ENCODE measurements at places on chromosomes 7 and 10.

DNA sequence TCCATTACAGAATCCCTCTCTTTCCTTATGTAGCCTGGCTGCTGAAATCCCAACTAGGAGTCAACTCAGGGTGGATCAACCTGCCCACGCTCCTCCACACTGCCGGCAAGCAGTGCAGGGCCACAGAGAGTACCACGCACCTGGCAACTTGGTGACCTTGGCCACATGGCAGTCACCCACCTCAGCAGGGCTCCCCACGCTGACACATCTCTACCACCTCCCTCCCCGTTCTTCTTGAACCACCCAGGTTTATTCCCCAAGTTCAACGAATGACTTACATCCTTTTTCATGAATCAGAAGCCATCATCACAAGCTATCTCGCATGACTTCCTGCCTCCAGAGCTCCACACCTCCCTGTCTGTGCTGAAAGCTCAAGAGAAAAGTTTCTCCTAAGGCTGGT is 153.4 kb downstream of the GRID1 start:
- no peak overlapping the region for H3K27ac ChIP-seq
- H3K4me1 ChIP-seq: no peaks in the 10 kb centered on the region
- no peaks in the 10 kb centered on the region for H3K27me3 ChIP-seq

DNA sequence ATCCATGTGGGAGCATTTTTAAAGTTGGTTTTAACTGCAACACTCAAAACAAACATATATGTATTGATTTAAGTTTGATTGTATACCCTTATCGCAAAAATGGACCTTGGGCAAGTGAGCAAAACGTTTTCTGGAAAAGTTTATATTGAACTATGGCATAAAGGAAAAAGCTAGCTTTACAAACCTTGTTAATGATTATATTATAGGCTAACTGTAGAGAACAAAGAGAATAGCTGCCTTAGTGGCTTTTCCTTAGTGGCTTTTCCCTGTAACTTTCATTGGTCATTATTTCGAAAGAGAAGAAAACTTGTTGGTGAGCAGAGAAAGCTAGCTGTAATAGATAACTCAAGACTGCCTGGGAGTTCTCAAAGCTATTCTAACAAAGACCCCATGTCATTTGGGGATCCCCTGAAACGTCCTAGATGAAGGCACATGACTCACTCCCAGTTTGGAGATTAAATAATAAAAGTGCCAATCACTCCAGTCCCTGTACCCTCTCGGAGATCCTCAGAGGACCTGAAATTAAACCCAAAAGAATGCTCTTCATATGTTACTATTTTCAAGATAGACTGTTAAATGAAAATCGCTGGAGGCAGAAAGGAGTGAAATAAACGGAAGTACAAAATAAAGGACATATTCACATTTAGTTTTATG is 92.1 kb downstream of the SRI start:
- DNase-seq: no peak
- H3K27me3 ChIP-seq: no peaks in the 10 kb centered on the region
- H3K27ac ChIP-seq: no peak overlapping the region
- no peaks in the 10 kb centered on the region for H3K36me3 ChIP-seq
- no peak overlapping the region for H3K4me3 ChIP-seq

DNA sequence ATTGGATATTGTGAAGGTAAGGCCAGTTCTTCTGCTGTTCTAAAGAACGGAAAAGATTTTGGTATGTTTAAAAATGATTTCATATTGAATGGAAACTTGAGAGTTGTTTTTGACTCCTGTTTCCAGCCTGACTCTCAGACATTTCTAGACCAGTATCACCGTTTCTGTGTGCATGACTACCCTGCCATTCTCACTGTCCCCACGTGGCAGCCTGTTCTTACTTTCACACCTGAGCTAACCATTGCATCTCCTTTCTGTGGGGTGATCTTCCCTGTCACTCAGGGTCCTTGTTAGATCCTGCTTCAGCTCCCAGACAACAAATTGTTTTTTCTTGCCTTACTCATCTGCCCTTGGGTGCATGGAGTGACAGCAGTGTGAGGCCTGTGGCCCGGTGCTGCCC is 38.9 kb downstream of the GLRX3 start:
- no peak overlapping the region for H3K4me3 ChIP-seq
- DNase-seq: no peak
- no peaks in the 10 kb centered on the region for H3K4me1 ChIP-seq
- peaks cover 10% of the 10 kb centered on the region for H3K36me3 ChIP-seq
- H3K27ac ChIP-seq: no peak overlapping the region

DNA sequence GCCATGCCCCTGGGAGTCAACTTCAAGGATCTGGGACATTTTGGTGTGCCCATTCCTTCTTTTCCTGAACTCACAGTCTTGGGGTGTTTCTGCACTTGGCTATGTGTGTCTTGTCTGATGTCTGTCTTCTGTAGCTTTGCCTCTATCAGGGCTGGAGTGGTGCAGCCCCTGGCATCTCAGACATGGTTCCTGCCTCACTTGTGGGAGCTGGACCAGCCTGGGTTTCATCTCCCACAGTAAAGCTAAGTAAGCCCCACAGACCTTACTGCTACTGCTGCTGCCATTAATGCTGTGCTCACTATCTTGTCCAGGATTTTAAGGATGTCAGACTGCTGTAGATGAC is 59.0 kb downstream of the ADCYAP1R1 start:
- no peak overlapping the region for H3K27ac ChIP-seq
- no peak for DNase-seq
- no peaks in the 10 kb centered on the region for H3K27me3 ChIP-seq

- no peak for DNase-seq
- H3K36me3 ChIP-seq: no peaks in the 10 kb centered on the region
- H3K27ac ChIP-seq: no peak overlapping the region
- no peaks in the 10 kb centered on the region for H3K4me1 ChIP-seq
- H3K27me3 ChIP-seq: no peaks in the 10 kb centered on the region
These were observed 21.0 kb upstream of the FOXL3 start for GRCh38 chr7:268991-269390.

- no peaks in the 10 kb centered on the region for H3K36me3 ChIP-seq
- peaks cover 10% of the 10 kb centered on the region for H3K4me1 ChIP-seq
- no peak for DNase-seq
- no peaks in the 10 kb centered on the region for H3K27me3 ChIP-seq
- no peak overlapping the region for H3K4me3 ChIP-seq
These were observed 119.3 kb upstream of the LAMB4 start for GRCh38 chr7:108249453-108249852.
